ENCODE measurements at places on chromosomes 6 and 20.

- DNase-seq = no peak
Observed at GRCh38 chr6:165854061-165854862, 191.2 kb upstream of the PDE10A start.

GRCh38 chr6:21228876-21229460, 364.6 kb upstream of the SOX4 start:
- no peak for DNase-seq

DNA sequence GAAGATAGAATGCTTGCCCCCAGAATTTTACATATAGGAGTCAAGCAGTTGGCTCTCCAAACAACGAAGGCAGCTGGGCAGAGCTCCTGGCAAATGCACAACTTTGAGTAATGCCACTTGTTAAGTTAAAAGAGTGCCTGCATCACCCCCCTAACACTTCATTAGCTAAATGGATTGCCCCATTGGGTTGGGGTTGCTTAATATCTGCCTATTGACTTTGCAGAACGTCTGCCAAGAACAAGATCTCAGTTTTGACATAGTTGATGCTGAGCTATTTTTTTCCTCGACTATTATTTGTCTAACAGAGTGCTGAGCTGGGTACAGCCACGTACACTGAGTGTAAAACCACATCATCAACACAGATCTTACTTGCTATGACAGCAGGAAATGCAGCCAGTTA, 12.1 kb downstream of the ANKRD60 start:
- no peak for DNase-seq

DNA sequence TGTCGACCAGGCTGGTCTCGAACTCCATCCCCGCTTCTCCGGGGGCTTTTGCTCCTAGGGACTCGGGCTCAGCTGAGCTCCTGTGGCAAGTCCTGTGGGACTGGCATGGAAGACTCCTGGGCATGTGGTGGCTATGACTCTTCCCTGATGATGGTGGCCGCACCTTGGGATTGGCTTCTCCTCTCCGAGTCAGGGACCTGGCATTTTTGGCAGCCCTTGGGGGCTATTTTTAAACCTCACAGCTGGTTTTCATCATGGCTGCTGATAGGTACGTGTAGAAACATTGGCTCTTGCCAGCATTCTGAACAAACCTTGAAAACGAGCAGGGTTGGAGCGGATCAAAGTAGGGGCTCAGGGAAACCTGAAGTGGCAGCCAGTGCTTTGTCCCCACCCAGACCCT, 54.1 kb downstream of the RBM38 start:
- no peak for DNase-seq

DNA sequence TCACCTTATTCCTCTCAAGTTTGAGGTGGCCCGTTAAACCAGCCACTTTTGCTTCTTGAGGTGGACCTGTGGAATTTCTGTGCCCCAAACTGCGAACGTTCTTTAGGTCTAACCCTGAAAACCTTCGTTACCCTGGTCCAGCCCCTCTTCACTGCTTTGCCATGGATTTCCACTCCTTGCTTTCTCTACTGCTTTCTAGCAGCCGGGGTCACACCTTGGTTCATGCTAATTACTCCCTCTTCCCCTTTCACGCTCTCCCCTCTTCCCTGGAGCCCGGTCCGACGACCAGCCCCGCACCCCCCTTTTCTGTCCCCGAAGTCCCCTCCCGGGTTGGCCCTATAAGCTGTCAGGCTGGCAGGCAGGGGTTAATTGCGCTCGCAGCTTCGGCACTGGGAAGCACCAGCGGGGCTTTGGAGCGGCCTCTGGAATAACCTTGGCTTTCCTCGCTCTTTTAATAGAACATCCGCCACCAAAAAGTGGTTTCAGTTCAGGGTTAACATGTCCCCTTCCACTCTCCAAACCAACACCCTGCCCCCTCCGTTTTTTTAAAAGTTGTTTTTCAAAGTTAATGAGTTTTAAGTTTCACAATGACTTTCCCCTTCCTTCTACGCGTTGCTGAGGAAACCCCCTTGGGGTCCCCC, 1.4 kb upstream of the HIVEP1 start:
- DNase-seq = no peak

GRCh38 chr6:94300424-94301144, 881.2 kb upstream of the EPHA7 start:
- DNase-seq = no peak

GRCh38 chr6:136846046-136846445, 23.7 kb downstream of the PEX7 start:
- peak; percentile 1 for DNase-seq

GRCh38 chr6:137878486-137879285, 11.6 kb downstream of the TNFAIP3 start:
- DNase-seq = peak; percentile 44

DNA sequence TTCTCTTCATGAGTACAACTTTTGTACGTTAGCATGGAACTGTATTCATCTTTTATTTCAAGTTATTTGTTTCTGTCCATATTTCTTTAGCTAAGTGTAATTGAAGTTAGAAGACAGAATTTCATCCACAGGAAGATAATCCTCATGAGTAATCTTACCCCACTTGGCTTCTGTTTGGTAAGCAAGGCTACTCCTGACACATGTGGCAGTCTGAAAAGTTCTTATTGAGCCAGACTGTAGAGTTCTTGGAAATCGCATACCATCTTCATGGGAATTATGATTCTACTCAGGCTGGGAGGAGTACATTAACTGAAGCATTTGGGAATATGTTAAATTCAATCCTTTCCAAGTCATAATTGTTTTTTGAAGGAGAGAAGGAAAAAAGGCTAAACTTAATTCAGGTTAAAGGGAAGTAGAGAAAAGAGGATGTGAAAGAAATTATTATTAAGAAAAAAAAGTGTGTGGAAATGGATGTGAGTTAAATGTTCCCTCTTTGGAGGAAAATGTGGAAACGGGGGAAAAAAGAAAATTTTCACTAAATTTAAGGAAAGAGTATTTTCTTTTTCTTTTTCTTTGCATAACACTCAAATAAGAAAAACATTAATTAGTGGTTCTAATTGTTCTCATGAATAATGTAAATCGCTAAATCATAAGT, 41.5 kb upstream of the TENT5A start:
- DNase-seq = no peak

GRCh38 chr6:168542301-168542700, 101.3 kb downstream of the SMOC2 start:
- DNase-seq = no peak

GRCh38 chr6:125863023-125863422, 72.3 kb downstream of the NCOA7 start:
- no peak for DNase-seq

- DNase-seq = no peak
Observed at GRCh38 chr20:62635852-62636251, 6.5 kb upstream of the SLCO4A1 start.

DNA sequence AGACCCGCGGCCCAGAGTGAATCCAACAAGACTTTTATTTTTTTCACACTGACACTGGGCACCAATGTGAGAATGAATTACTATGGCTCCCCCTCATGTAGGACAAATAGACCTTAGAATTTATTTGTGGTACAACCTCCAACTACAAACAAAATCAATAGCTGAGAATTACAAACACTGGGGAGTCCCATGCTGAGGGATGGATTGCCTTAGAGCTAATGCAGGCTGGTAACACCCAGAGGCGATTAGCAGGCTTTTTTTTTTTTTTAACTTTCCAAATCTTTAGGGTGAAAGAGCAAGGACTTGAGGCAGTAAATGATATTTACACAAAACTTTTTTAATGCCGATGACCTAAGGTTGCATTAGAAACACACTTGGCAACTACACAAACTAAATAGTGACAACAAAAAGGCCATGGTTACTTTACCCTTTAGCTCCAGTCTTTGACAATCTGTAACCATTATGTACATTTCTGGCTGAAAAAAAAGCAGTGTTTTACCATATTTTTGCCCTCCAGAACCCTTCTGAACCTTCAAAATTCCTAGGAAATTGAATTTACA, 21.8 kb downstream of the SAYSD1 start:
- no peak for DNase-seq

DNA sequence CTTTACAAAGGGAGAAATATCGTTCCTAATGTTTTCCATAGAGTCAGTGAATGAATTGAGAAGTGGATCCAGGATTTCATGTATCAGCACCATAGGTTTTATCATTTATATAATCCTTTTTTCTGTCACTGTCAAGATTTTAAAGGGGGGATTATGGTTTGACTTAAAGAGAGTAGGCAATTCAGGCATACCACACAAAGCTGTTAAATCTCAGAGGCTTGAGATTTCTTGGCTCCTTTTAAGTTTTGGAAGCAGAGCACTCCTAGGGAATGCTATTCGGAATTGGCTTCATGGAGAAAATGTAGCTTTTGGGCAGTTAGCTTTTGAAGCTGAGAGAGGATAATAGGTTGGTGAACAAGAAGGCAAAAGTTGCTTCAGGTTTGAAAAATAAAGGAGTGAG, 274.7 kb downstream of the SOX4 start:
- no peak for DNase-seq

DNA sequence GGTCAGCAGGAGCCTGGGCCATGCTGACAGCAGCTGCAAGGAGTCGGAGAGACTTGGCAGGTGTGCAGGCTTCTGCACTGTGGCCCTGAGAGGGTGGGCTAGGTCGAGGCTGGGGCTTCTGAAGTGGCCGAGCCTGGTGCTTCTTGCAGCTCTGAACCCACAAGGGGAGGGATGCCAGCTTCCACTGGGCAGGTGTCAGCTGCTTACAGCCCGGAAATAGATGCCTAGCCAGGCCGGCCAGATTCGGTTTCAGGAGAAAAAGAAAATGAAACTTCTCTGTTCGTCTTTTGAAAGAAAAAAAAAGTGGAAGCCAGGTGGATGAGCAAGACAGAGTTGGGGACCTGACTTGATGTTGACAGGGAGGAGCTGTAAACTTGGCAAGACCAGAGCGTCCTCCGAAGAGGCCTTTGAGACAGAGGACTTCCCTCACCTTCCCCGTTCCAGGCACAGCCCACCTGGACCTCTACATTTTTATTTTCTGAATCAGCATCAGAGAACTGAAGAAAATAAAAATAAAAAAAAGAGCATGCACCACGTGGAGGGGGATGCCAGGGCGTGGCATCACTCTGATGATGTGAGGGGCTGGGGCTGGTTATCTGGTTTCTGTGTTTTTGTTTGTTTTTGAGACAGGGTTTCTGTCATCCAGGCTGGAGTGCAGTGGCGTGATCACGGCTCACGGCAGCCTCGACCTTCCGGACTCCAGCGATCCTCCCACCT, at the start of gene ZBP1:
Gene ZBP1 (minus strand): TSS at position 153 of the 717 bp plus-strand sequence. CDS start 131 bp downstream, at position 22.
- peak; percentile 46 for DNase-seq

DNA sequence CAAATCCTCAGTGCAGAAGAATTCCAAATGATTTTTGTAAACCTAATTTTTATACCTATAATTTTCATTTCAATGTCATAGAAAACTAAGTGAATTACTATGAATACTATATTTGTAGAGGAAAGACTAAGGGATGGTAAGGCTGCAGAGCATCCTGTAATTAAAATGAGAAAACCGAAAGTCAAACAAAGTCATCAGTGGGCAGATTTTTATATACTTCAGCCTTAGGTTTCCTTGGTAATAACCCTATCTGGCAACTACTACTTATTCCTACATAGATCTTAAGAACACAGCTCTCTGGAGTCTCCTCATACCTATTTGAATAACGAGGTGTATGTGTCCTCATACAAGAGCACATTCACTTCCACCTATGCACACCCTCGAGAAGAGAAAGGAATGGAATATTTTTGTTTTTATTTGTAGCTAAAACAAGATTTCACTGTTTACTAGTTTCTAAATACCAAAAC, 117.9 kb upstream of the SGK1 start:
- DNase-seq = no peak

GRCh38 chr6:127392301-127392700, 48.9 kb upstream of the ECHDC1 start:
- no peak for DNase-seq

GRCh38 chr6:137968455-137968804, 101.4 kb downstream of the TNFAIP3 start:
- DNase-seq = no peak

- DNase-seq = no peak
Observed at GRCh38 chr6:105620878-105621277, 218.0 kb upstream of the PREP start.

GRCh38 chr20:53559816-53560215, 33.8 kb downstream of the ZNF217 start:
- DNase-seq = no peak

- DNase-seq = no peak
Observed at GRCh38 chr20:58709703-58710039, 17.1 kb downstream of the NPEPL1 start.

DNA sequence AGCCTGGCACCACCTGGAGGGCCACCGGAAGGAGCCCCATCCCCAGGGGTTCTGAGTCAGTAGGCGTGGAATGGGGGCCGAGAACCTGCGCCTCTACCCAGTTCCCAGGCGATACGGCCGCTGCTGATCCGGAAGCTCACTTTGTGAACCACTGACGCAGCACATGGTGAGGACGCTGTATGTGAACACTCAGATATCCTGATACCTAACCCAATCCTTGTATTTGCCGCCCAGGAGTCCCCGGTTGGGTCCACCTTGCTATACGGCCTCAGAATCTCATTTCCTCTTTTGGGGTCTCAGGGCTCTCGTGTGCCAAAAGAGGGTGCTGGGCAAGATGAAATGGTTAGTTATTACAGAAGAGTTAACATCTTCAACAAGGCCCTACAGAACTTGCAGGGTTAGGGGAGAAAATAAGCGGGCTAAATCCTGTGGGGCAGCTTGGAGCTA, 604 bp upstream of the RAB5IF start:
- no peak for DNase-seq

DNA sequence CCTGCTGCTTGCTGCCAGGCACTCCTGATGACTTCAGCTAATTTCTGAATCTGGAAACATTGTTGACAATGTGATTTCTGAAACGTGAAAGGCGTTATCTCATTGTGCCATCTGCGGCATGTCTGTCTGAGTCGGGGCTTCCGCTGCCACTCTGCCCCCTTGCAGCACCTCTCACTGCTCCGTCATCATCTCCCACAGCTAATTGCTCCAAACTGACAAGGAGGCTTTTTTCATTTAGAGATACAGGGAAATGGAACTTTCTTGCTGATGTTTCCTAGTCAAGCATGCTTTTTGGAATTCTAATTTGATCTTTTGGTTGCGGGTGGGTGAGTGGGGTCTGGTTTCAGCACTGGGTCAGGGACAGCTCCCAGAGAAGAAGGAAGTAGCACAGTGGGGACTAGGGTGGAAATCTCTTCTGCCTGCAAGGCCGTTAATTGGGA, 233.5 kb downstream of the DHX35 start:
- DNase-seq = no peak

DNA sequence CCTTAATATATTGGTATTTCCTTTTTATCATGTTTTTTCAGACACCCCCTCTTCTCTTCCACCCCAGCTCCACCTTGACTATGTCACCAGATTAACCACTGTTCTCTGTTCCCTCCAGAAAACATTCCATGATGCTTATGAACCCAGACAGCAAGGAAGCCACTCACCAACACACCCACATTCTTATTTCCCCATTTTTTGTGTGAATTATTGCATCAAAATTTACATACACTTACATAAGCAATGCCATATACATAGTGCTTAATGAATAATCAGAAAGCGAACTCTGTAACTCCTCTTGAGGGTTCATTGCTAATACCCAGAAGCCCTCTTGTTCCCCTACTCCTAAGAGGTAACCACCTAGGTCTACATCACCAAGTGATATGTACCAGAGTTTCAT, 182.3 kb upstream of the CDYL start:
- no peak for DNase-seq

DNA sequence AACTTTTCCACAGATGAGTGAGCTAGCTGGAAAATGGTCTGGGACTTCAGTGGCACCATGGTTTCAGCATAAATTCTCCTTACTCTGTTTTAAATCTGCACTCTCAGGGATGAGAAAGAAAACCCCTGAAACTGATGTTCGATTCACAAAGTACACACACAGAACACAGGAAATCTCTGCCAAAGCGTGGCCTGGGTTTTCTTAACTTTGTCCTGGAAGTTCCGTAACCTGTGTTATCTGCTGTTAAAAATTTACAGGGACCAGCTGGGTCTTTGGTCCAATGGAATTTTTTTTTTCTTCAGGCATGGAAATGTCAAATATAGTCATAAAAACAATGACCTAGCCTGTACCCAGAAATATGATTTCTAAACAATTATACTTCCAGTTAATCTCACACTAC, 7.3 kb downstream of the SCML4 start:
- DNase-seq = no peak
